AG08395 (cell line): ENCODE measurements at places on chromosomes 3 and 15.

GRCh38 chr3:156681002-156681401 lies 6.6 kb downstream of the TIPARP start:
- peak; percentile 73 for DNase-seq

- DNase-seq = no peak
These were observed 1010.3 kb downstream of the NAALADL2 start for GRCh38 chr3:175869404-175869803.

DNA sequence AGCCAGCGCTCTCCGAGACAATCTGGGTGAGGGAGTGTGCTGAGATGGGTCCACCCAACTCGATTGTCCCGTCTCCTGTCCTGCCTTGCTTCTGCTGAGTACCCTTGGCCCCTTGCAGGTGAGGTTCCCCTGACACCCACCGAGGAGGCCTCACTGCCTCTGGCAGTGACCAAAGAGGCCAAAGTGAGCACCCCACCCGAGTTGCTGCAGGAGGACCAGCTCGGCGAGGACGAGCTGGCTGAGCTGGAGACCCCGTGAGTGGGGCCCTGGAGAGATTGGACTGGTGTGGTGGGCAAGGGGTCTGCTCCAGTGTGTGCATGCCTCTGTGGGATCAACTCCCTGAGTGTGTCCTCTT lies 23.6 kb downstream of the NBEAL2 start:
- DNase-seq = no peak

DNA sequence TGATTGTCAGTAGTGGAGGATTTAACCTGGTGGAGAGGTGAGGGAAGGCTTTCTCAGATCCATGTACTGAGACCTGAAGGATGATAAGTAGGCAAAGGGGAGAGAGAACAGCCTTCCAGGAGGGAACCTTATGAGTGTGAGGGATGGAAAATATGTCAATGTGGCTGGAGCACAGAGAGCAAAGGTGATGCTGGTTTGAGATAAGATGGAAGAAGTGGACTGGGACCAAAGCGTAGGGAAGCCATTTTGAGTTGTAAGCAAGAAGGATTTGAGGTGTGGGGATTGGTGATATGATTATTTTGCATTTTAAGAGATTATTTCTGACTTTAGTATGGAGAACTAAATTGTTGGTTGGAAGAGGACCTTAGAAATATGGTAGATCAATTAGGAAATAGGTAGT lies 3.9 kb downstream of the FBXO45 start:
- no peak for DNase-seq

GRCh38 chr3:119779731-119780383 lies 2.0 kb upstream of the NR1I2 start:
- no peak for DNase-seq

- DNase-seq = peak; percentile 60
These were observed 19.8 kb upstream of the LOXL1 start for GRCh38 chr15:73906346-73907034.

DNA sequence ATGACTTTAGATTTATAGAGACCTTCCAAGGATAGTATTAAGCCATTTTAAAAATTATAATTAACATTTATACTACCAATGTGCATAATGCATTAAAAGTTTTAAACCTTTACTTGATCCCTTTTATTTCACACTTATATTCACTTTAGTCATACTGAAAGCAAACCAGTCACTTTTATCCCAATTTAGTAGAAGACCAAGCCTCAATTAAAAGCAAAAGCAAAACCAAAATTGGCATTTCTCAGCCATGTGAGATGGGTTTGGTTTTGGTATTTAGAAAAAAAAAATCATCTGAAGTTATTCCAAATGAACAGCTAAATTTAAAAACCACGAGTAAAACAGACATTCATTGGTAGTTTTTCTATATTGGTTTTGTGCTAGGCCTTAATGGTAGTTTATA lies 249.4 kb downstream of the LPP start:
- DNase-seq = no peak

GRCh38 chr15:94327356-94327936 lies 96.1 kb downstream of the MCTP2 start:
- peak; percentile 50 for DNase-seq

GRCh38 chr3:51669241-51670052 lies 1.6 kb upstream of the TEX264 start:
- DNase-seq = peak; percentile 83

DNA sequence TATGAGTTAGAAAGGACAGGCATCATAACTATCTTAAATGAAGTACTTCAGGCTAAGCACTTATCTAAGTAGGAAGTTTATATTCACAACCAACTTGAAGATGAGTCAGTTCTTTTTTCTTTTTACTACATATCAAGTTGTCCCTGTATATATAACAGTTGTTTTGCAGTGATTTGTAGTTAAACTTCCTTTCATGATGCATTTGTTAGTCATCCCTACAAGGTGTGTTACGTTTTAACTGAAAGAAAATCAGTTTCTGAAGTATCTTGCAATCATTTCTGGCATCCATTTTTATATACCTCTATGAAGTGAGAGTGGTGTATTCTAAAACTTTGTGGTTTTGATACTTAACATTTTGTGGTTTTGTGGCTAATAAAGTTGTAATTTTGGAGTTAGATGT lies 46.1 kb downstream of the ZFAND6 start:
- no peak for DNase-seq

GRCh38 chr3:52310861-52311575 lies 5.1 kb upstream of the DNAH1 start:
- DNase-seq = no peak

GRCh38 chr15:60162251-60162967 lies 158.3 kb downstream of the FOXB1 start:
- DNase-seq = no peak

DNA sequence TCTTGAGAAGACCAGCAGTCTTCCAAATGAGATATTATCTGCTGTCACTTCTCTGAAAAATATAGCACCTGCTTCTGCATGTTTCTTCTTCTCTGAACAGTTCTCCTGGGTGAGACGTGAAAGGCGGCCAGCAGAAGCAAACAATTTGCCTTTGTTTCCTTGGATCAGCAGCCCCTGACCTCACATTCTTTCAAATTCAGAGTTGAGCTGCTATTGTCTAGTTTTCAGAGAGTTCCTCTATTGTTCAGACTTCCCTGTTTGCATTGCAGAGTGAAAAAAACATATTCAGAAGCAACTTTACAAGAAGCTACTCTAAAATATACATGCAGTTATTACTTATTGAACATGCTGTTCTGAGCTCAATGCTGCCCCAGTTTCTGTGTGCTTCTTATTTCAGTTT lies 653.6 kb downstream of the NAALADL2 start:
- DNase-seq = no peak

GRCh38 chr15:70099967-70100473 lies 2.3 kb upstream of the TLE3 start:
- DNase-seq = no peak

DNA sequence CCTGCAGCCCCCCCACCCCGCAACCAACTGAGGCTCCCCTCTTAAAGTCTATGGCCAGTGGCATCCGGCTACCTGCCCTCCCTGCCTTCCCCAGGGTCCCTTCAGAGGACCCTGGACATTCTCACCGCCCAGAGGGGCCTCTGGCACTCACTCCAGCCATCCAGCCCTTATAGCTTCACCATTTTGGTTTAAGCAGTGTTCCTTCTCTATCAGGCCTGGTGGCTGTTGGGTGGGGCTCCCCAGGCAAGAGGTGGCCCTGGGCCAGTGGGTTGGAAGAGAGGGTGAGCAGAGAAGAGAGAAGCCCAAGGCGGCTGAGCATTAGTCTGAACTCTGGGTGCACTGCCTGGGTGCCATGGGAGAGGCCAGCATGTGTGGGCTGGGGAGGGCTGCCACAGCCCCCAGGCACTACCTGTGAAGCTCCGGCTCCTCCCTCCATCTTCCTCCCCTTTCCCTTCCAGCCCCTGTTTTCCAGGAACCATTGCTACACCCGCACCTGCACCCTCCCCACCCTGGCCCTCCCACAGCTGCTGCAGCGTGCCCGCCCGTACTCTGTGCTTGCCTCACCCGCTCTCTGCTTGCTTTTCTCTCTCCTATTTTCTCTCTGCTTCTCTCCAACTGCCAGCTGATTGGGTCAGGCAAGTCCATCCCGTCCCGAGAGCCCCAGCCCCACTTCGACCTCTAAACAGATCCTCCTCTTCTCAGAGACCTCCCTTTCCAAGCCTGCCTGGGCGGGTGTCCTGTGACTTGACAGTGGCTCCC lies 168.2 kb downstream of the TBC1D2B start:
- DNase-seq = no peak

DNA sequence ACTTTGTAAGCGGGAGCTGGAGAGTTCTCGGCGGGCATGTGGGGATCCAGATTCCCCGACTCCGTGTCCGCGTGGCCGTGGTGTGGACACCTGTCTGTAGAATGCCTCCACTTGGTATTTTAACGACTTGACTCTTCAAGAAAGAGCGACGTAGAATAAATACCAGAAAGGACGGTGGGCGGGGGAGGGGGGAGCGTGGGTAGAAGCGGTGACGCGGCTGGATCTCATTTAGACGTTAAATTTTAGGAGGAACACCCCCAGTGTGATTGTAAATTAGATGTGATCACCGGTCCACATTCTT lies 620 bp upstream of the PYGO1 start:
- DNase-seq = no peak

DNA sequence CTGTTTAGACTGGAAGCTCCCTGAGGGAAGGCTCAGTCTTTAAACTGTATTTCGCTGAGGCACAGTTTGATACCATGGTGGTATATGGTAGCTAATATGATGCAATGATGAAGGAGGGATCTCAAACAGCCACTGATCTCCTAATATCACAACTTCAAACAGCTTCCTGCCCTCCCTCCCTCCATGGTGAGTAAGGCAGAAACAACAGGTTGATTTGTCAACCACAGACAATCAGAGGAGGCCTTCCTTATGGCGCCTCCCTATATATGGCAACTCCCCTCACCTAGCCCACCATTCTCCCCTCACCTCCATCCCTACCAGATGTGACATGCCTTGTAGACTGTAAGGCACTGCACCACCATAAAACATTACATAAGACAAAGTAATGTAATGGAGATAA lies 316.5 kb upstream of the ICE2 start:
- no peak for DNase-seq

DNA sequence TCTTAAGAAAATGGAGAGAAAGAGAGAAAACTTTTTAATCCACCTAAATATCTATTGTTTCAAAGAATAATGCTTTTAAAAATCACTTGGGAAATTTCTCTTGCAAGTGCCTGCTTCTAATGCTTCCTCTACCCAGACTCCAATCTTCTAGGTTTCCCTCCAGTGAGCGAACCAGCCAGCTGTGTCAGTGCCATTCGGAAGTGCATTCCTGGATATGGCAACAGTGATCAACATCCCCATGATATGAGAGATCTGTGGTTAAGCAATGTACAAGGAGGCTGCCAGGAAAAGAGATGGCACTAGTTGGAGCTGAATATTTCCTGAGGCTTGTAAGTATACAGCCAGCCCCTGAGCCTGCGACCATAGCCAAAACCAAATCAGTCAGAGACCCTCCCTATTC lies 53.3 kb upstream of the KCNMB2 start:
- peak; percentile 22 for DNase-seq

DNA sequence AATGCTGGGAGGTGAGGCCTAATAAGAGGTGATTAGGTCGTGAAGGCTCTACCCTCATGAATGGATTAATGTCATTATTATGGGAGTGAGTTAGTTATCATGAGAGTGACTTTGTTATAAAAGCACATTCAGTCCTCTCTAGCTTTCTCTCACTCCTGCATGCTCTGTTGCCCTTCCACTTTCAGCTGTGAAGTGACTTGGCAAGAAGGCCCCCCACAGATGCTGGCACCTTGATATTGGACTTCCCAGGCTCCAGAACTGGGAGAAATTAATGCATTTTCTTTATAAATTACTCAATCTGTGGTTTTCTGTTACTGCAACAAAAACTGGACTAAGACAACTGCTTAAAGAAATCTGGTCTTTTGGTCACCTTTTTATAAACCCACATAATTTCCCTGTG lies 144.3 kb downstream of the FBN1 start:
- DNase-seq = no peak

GRCh38 chr3:14312375-14312774 lies 90.0 kb upstream of the SLC6A6 start:
- no peak for DNase-seq

GRCh38 chr3:159911664-159912037 lies 77.0 kb upstream of the IL12A start:
- DNase-seq = no peak

- no peak for DNase-seq
These were observed 70.0 kb upstream of the UBE2E1 start for GRCh38 chr3:23735535-23736326.

DNA sequence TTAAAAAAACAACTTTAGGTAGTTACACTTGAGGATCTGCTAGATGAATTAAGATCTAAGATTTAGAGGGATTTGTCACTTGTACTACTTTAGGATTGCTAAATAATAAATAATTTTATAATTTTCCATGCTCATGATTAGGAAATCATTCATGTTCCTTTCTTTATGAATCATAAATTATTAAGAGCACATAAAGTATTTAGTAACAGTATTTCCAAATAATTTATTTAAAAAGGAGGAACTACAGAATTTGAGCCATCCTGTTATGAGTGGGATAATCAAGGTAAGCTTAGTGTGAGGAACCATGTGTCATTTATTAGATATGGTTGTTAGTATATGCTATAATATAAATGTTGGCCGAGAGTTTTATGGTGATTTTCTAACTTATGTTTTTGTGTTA lies 37.5 kb upstream of the C3orf38 start:
- DNase-seq = no peak

GRCh38 chr3:185878920-185879319 lies 54.1 kb upstream of the IGF2BP2 start:
- DNase-seq = no peak

DNA sequence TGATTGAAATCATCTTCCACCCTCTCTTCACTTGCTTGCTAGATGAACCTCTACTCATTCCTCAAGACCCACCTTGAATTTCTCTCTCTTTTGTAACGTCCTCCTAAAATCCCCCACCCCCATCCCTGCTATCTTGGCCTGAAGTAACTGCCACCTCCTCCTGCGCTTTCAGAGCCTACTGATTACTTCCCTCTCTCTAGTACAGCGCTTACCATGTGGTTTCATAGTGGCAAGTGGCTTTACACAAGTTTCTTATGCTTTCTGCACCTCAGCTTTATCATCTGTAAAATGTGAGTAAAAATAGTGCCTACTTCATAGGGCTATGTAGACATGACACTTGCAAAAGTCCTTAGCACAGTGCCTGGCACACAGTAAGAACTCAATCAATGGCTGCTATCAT lies 28.7 kb upstream of the DAZL start:
- no peak for DNase-seq

GRCh38 chr3:183698756-183699155 lies 1.2 kb downstream of the YEATS2 start:
- DNase-seq = peak; percentile 32
